A549 treated with dexamethasone at 1 μM for 4 hours (cell line): ENCODE measurements at places on chromosomes 4 and X. TPM values are rescaled to one million over a fixed set of nuclear protein-coding genes. Genes with fewer than 3 reads are reported as not detected.

SAGE1 gene
- 0.02 to 0.14 TPM (median 0.05 TPM) in 4 of 5 replicates, not detected in the other for total RNA-seq

ITIH6 gene
- 0.01 TPM in 1 of 5 replicates, not detected in the others for total RNA-seq

DAPP1 gene
- total RNA-seq = not detected in 5 replicates

MAGIX gene
- total RNA-seq = 1.9 to 3.6 TPM (median 2.9 TPM) in 5 replicates

LNX1 gene
- 0.04 to 0.08 TPM in 2 of 5 replicates, not detected in the others for total RNA-seq

UGT2B15 gene
- 0.04 to 0.14 TPM (median 0.13 TPM) in 5 replicates for total RNA-seq

UGT2B28 gene
- 0.05 TPM in 1 of 5 replicates, not detected in the others for total RNA-seq

PRRG3 gene
- not detected in 5 replicates for total RNA-seq

TMSB15A gene
- total RNA-seq = 0.34 to 1.6 TPM (median 0.55 TPM) in 5 replicates

TBC1D1 gene
- total RNA-seq = 23.3 to 31.3 TPM (median 29.7 TPM) in 5 replicates

FHDC1 gene
- 0.78 to 1.1 TPM (median 0.97 TPM) in 5 replicates for total RNA-seq

NEUROG2 gene
- not detected in 5 replicates for total RNA-seq

NAAA gene
- 21.2 to 24.8 TPM (median 21.7 TPM) in 5 replicates for total RNA-seq

SSX4B gene
- not detected in 5 replicates for total RNA-seq

STOX2 gene
- 1.5 to 4.2 TPM (median 2.9 TPM) in 5 replicates for total RNA-seq

FNIP2 gene
- 5.0 to 10.6 TPM (median 8.0 TPM) in 5 replicates for total RNA-seq

MAGEA4 gene
- not detected in 5 replicates for total RNA-seq

CENPVL1 gene
- not detected in 5 replicates for total RNA-seq

RHOH gene
- 0.08 to 0.20 TPM (median 0.16 TPM) in 5 replicates for total RNA-seq

PTCHD1 gene
- not detected in 5 replicates for total RNA-seq

USP17L19 gene
- not detected in 5 replicates for total RNA-seq

TSPAN6 gene
- total RNA-seq = 35.3 to 42.5 TPM (median 38.2 TPM) in 5 replicates

S100P gene
- 89.2 to 107 TPM (median 90.8 TPM) in 5 replicates for total RNA-seq

MAGEA8 gene
- total RNA-seq = not detected in 5 replicates

PGAM4 gene
- total RNA-seq = 0.34 to 0.67 TPM (median 0.37 TPM) in 5 replicates

NEXMIF gene
- total RNA-seq = 0.01 TPM in 2 of 5 replicates, not detected in the others

PASD1 gene
- total RNA-seq = 0.02 to 0.07 TPM in 2 of 5 replicates, not detected in the others

CPXCR1 gene
- not detected in 5 replicates for total RNA-seq

MYOZ2 gene
- total RNA-seq = not detected in 5 replicates

EMD gene
- total RNA-seq = 134 to 157 TPM (median 149 TPM) in 5 replicates

FGF2 gene
- total RNA-seq = 27.3 to 61.3 TPM (median 49.2 TPM) in 5 replicates

APOO gene
- total RNA-seq = 28.3 to 30.9 TPM (median 29.3 TPM) in 5 replicates

GLRA3 gene
- total RNA-seq = 0.03 to 0.05 TPM in 2 of 5 replicates, not detected in the others

PPEF1 gene
- 1.1 to 1.6 TPM (median 1.5 TPM) in 5 replicates for total RNA-seq

GLRA2 gene
- total RNA-seq = not detected in 5 replicates

ARL9 gene
- total RNA-seq = 0.07 TPM in 2 of 5 replicates, not detected in the others

KCNE5 gene
- total RNA-seq = 0.13 to 0.15 TPM (median 0.13 TPM) in 3 of 5 replicates, not detected in the others

TMEM271 gene
- not detected in 5 replicates for total RNA-seq

SLC2A9 gene
- 0.32 to 0.59 TPM (median 0.49 TPM) in 5 replicates for total RNA-seq

ATG4A gene
- 7.4 to 9.3 TPM (median 7.7 TPM) in 5 replicates for total RNA-seq

RNF150 gene
- 0.20 to 0.55 TPM (median 0.41 TPM) in 5 replicates for total RNA-seq

IQSEC2 gene
- 33.1 to 39.7 TPM (median 38.7 TPM) in 5 replicates for total RNA-seq

PNMA3 gene
- 0.16 to 0.26 TPM (median 0.20 TPM) in 5 replicates for total RNA-seq

MAGEB10 gene
- not detected in 5 replicates for total RNA-seq

CXorf65 gene
- not detected in 5 replicates for total RNA-seq

MTTP gene
- total RNA-seq = 0.02 TPM in 1 of 5 replicates, not detected in the others

RAB33A gene
- 0.11 to 0.19 TPM (median 0.17 TPM) in 5 replicates for total RNA-seq

NRK gene
- total RNA-seq = not detected in 5 replicates

SLITRK4 gene
- total RNA-seq = 0.01 TPM in 1 of 5 replicates, not detected in the others

SUV39H1 gene
- total RNA-seq = 20.5 to 25.3 TPM (median 24.6 TPM) in 5 replicates

FGFBP2 gene
- 0.19 to 0.35 TPM (median 0.23 TPM) in 4 of 5 replicates, not detected in the other for total RNA-seq

FOXO4 gene
- total RNA-seq = 1.1 to 1.7 TPM (median 1.4 TPM) in 5 replicates

PLK4 gene
- 13.5 to 19.2 TPM (median 16.5 TPM) in 5 replicates for total RNA-seq

FRAS1 gene
- 2.1 to 3.8 TPM (median 3.2 TPM) in 5 replicates for total RNA-seq

ADGRG4 gene
- total RNA-seq = not detected in 5 replicates
